Thoracic aorta (tissue), 2 donors: ENCODE measurements at places on chromosomes 4 and X. TPM values are rescaled to one million over a fixed set of nuclear protein-coding genes. Genes with fewer than 3 reads are reported as not detected.

DNA sequence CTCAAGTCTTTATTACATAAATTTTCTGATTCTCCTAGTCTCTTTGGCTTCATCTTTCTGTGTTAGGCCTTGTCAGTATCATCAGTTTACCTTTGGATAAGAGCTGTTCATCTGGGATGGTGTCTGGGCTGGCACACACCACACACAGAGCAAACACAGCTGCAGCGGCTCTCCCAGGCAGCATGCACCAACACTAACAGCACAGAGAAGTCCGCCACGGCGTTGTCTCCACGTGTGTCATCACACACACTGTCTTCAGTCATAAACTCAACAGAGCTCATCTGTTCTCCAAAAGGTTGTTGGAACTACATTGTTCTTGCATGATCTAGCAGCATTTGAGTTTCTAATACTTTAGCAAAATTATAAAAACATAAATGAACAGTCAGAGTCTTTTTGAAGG lies 851.9 kb upstream of the FRG1 start:
- no peak overlapping the region for H3K4me3 ChIP-seq
- DNase-seq: no peak
- H3K27ac ChIP-seq: no peak overlapping the region
- no peaks in the 10 kb centered on the region for H3K27me3 ChIP-seq
- no peaks in the 10 kb centered on the region for H3K4me1 ChIP-seq

DNA sequence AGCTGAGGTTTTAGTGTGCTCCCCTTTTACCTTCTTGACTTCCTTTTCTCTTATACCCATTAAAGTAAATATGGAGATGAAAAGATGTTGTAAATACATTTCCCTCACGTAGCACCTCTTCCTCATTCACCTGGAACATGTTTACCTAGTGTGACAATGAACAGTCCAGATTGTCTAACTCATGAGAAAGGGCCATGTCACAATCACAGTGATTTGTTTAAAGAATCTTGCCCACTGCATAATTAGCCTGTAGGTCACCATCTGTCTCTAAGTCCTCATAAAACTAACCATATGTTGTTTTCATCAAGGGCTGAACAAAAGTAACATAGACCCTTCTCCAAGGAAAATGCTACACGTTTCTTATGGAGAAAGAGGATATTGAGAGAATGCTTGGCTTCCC lies 85.7 kb downstream of the TSPAN5 start:
- H3K4me1 ChIP-seq: no peaks in the 10 kb centered on the region
- no peaks in the 10 kb centered on the region for H3K36me3 ChIP-seq
- DNase-seq: no peak

- no peak overlapping the region for H3K4me3 ChIP-seq
- H3K27ac ChIP-seq: no peak overlapping the region
- no peaks in the 10 kb centered on the region for H3K36me3 ChIP-seq
Observed at GRCh38 chrX:121307449-121307848, 260.0 kb downstream of the GLUD2 start.

DNA sequence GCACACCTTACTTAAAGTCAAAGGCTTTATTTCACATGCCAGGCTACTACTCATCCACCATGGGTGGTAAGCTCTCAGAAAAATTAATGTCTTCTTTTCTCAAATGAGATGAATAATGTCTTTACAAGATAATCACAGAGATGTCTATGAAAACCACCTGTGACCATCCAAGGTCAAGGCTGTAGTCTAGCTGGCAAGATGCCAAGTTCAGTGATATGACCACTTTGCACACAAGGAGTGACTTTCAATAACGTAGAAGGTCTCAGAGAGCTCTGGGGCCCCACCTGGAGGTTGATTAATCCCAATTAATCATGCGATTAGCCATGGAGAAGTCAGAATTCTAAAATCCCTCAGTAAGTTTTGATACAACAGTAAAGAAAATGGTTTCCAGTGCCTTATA lies 20.5 kb downstream of the ANOS1 start:
- no peaks in the 10 kb centered on the region for H3K36me3 ChIP-seq
- no peak overlapping the region for H3K27ac ChIP-seq
- no peaks in the 10 kb centered on the region for H3K27me3 ChIP-seq
- no peak for DNase-seq

DNA sequence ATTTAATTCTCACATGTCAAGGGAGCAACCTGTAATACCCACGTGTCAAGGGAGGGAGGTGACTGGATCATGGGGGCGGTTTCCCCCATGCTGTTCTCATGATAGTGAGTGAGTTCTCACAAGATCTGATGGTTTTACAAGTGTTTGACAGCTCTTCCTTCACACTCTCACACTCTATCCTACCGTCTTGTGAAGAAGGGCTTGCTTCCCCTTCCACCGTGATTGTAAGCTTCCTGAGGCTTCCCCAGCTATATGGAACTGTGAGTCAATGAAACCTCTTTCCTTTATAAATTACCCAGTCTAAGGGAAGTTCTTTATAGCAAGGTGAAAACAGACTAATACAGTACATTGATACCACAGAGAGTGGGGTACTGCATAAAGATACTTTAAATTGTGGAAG lies 17.7 kb downstream of the USP27X start:
- no peaks in the 10 kb centered on the region for H3K4me1 ChIP-seq
- H3K27me3 ChIP-seq: no peaks in the 10 kb centered on the region
- no peak overlapping the region for H3K4me3 ChIP-seq
- H3K36me3 ChIP-seq: no peaks in the 10 kb centered on the region
- no peak overlapping the region for H3K27ac ChIP-seq

GRCh38 chr4:96317891-96318290 lies 478.0 kb downstream of the PDHA2 start:
- H3K4me1 ChIP-seq: no peaks in the 10 kb centered on the region
- no peaks in the 10 kb centered on the region for H3K36me3 ChIP-seq
- DNase-seq: no peak
- H3K27me3 ChIP-seq: no peaks in the 10 kb centered on the region
- no peak overlapping the region for H3K4me3 ChIP-seq

DNA sequence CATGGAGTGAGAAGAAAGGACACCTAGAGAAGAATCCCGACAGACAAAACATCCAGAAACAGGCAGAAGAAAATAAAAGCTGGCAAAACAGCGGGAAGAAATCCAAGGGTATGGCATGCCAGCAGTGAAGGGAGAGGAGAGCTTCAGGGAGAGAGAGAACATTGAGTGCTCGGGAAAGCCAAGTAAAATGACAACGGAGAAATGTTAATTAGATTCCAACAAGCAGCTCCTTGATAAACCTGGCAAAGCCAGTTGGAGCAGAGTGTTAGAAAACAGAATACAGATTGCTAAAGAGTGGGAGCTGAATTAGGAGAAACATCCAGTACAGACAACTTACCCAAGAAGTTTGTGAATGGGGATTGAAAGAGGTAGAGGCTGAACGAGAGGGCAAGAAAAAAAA lies 40.4 kb upstream of the MAOA start:
- no peaks in the 10 kb centered on the region for H3K36me3 ChIP-seq
- no peaks in the 10 kb centered on the region for H3K4me1 ChIP-seq

The PASD1 gene
- total RNA-seq: not detected

The GTPBP6 gene
- total RNA-seq: 32.6 TPM

The XAGE2 gene
- total RNA-seq: not detected

The RASL11B gene
- 5.0 TPM for total RNA-seq

The COL4A5 gene
- 53.5 TPM for total RNA-seq

The XAGE1A gene
- not detected for total RNA-seq

The ATP5ME gene
- total RNA-seq: 21.0 TPM
